CD8-positive, alpha-beta T cell (primary cell): ENCODE measurements at places on chromosomes 13 and 19.
A peak's percentile ranks its signal among the peaks of the same experiment; 100 is the strongest.

GRCh38 chr13:40549500-40550094 is 116.8 kb downstream of the FOXO1 start:
- no peak for DNase-seq

- DNase-seq, result no peak
Measured at GRCh38 chr13:100657881-100658315, 16.7 kb downstream of the TMTC4 start.

- peak; percentile 24 for DNase-seq
Measured at GRCh38 chr13:102587916-102588315, 8.9 kb upstream of the TPP2 start.

DNA sequence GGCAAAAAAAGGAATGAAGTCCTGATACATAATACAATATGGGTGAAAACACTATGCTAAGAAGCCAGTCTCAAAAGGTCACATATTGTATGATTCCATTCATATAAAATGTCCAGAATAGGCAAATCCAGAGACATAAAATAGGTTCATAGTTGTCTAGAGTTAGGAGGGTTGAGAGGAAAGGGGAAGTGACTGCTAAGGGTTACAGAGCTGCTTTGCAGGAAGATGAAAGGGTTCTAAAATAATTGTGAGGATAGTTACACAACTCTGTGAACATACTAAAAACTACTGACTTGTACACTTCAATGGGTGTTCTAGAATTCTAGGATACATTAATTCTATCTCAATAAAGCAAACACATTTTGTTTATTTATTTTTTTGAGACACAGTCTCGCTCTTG is 25.7 kb downstream of the CAB39L start:
- no peak for DNase-seq

GRCh38 chr19:3186160-3186688 is 494 bp downstream of the NCLN start:
- DNase-seq, result no peak

- no peak for DNase-seq
Measured at GRCh38 chr13:27177852-27178251, 6.2 kb upstream of the USP12 start.

DNA sequence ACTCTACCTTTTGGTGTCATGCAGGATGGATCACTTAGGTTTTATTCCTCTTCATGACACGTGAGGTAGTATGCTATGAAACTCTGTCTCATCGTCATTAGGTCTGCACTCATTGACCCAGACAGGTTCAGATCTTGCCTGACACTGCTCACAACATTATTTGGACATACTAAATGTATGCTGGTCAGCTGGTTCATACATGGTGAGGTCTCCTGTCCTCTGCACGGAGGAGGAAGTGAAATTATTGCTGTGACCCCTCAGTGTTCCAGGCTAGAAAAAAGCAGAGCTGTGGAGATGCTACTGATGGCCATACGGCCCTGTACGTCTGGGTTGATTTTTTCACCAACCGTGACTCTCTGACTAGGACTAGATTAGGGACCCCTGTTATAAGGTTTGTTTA is 35.8 kb downstream of the LATS2 start:
- no peak for DNase-seq

DNA sequence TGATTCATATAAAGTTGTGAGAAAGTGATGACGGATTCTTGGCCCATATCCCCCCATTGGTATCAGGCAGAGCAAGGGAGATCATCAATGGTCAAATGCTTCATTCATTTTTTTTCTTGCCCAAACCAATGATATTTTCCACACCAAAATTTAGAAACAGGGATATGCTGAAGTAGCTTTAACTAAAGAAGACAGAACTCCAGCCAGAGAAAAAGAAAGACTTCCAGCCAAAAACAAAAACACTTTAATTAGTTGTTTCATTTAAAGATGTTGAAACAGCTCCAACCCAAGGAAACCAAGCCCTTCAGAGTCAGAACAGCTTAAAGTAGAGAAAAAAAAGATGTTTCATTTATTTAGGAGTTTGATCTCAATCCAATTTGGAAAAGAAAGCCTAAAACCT is 358.9 kb upstream of the NBEA start:
- no peak for DNase-seq

- no peak for DNase-seq
Measured at GRCh38 chr13:70541451-70541850, 433.2 kb upstream of the KLHL1 start.

DNA sequence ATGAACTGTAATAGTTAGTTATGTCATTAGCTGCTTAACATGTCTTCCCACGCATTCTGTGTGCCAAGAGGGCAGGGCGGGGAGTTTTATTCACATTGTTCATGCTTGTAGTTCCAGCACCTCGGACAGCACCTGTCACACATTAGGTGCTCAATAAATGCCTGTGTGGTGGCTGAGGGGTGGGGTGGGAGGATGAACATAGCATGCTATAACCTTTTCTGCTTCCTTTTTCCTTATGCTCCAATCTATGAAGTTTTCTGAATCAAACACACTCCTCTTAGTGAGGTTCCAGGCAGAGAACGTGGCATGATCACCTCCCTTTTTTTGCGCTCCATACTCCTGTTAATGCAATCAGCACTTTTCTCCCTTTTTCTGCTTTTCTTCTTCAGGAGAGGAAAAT is 15.8 kb upstream of the PTPRS start:
- no peak for DNase-seq

DNA sequence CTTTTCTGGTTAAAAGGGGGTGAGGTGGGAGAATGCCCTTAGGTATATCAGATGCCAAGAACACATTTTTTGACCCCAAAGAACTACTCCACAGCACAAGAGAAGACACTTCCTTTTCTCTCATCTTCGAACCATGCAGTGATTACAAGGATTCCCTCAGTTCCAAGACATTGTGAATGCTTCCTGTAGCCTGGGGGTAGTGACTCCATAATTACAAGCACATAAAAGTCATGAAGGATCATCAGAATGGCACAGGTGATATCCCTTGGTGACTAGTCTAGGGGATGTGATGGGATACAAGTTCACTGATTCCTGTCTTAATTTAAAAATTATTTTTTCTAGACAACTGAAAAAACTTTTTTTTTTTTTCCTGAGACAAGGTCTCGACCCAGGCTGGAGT is 78.0 kb downstream of the ZC3H13 start:
- DNase-seq, result no peak

GRCh38 chr13:37510441-37510840 is 88.1 kb downstream of the POSTN start:
- DNase-seq, result no peak

DNA sequence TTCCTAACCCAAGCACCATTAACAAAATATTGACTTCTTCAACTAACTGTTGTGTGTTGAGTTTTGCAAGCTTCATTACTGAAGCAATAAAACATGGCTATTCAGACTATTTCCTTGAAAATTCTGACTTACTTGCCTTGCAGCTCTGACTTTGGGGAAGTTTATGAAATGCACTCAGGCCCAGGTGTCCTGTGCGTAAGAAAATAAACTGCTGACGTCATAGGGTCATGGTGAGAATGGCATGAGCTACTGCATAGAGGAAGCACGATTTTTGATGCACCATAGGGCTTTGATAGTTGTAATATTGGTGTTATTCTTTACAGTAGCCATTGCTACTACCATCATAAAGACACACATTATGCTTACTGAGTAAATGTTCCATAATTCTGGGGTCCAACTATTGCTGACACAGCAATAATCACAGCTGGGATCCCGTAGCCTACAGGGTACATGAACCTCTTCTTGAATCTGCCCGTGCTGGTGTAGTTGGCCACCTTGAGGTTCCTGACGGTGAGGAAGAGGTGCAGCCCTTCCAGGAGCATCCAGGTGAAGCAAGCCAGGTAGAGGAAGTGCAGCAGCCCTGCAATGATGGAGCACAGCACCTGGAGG is 57.9 kb downstream of the MBD3L2B start:
- no peak for DNase-seq

DNA sequence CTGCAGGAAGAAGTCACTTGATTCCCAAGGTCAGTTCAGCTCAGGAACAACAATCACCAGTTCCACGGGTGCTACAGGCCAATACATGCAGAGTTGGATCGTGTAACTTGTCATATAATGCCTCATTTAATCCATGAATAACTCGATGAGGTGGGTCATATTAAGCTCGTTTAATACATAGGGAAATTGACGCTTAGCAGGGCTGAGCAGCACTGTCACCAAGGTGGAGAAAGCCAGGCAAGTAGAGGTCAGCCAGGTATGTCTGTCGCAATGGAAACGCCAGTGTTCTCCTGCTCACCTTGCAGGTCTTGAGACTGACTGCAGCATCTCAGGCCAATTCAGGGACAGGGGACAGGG is 52.3 kb downstream of the CCDC70 start:
- no peak for DNase-seq

DNA sequence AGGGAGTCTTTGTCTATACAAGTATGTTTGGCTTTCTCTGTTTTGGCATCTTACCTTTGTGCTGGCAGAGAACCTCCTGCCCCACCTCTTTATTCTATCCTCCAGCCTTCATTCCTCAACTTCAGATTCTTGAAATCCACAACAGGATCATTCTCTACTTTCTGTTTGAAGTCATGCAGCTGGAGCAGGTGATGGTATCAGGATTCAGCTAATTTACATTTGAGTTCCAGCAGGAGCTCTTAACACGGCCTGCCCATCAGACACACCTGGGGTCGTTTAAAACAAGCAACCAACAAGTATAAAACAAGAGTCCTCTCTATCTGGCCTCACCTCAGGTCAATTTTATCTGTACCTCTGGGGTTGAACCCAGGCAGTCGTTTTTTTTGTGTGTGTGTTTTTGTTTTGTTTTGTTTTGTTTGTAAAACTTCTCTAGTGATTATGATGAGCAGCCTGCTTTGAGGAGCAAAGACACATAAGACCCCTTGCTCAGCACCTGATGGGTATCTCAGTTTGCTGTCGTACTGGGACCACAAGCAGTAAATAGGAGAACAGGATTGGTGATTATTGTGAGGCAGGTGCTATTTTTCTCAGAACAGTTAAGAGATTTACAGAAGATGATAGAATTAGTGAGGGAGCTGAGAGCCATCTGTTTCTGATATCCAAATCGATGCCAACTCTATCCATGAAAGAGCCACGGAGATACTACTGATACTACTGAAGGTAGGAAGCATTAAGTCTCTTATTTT is 78.4 kb downstream of the GPC6 start:
- DNase-seq, result no peak

DNA sequence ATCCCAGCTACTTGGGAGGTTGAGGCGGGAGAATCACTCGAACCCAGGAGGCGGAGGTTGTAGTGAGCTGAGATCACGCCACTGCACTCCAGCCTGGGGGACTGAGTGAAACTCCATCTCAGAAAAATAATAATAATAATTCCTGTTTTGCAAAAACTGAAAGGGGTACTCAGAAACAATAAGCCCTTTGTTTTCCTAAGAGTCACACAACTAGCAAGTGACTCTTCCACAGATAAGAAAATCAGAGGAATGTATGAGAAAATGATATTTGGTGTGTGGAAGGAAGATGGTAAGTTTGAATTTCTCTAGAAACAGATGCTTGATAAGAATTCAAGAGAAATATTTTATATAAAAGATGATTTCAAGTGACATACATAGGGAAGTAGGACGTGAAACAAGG is 35.1 kb downstream of the SYDE1 start:
- no peak for DNase-seq

DNA sequence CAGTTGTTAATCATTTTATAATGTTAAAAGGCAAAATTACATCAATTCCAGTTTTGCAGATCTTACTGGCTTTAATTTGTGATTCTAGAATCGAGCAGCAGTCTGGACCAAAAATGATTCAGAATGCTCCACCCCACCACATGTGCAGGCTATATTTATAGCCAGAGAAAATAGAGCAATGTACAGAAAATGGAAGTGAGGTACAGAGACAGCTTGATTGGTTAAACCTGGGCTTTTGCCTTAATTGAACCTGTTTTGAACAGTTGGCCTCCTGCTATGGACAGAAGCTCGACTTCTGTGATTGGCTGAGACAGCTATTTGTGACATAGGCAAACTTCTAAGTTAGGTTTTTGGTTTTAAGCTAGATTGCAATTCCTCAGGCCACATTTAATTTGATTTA is 607.4 kb upstream of the MIR17HG start:
- no peak for DNase-seq

DNA sequence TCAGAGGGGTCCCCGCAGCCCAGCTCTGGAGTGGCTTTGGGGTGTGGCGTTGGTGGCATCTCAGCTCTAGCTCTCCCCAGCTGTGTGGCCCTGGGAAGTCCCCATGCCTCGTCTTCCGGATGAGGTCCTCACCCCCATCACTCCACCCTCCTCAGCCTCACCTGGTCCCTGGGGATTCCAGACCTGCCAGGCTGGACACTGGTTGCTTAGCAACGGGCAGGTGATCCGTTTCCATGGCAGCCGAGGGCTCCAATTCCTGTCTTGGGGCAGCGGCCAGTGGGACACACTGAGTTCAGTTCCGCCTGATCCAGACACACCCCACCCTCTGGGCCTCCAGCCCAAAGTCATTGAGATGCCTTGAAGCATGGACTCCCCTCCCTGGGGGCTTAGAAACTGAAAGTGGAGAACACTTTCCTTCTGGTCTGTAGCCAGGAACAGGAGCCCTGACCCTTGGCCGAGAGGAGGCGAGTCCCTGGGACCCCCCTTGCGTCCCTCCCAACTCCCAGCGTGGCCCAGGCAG is 7.7 kb upstream of the MISP start:
- no peak for DNase-seq

GRCh38 chr19:51552996-51553725 is 17.9 kb upstream of the ZNF175 start:
- no peak for DNase-seq

DNA sequence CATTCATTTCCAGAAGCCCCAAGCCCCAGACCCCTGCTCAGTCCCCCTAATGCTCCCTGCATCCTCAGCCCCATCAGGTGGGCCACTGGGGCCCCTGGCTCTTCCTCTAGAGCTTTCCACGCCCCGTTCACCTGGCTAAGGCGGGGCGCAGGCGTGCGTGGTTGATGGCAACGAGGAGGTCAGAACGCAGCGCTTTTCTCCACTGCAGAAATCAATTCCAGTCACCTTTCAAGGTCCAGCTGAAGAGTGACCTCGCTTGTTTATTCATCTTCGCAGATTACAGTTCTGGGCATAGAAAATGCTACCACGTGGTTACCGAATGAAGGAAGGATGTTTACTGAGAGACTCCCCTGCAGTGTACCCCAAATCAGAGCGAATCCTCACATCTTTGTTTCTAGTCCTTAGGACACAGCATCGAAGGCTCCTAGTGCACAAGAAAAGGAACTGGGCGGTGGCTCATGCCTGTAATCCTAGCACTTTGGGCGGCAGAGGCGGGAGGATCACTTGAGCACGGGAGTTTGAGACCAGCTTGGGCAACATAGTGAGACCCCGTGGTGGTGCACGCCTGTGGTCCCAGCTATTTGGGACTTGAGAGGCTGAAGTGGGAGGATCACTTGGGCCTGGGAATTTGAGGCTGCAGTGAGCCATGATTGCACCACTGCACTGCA is 828 bp upstream of the PBX4 start:
- DNase-seq, result no peak

DNA sequence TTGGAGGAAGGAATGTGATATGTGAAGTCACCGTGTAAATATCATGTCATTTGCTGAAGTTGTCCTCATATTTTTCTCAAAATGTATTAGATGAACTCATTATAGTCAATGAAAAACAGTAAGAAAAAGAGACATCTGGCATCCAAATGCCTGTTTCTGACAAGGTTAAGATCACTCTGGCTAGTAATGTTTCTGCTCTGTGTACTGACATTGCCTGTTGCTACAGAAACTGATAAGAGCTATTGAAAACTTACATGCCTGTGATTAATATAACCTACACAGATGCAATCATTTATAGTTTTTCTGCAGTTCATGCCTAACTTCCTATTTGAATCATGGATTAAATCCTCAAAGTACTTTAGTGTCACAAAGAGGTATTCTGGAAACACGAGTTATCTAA is 249.8 kb downstream of the NBEA start:
- no peak for DNase-seq
